NCI-H526 treated with DMSO at 0.1 percent for 48 hours (cell line): ENCODE measurements at places on chromosomes 1 and 21.

GRCh38 chr1:154716011-154716410 is 108.0 kb upstream of the ADAR start:
- DNase-seq: no peak

DNA sequence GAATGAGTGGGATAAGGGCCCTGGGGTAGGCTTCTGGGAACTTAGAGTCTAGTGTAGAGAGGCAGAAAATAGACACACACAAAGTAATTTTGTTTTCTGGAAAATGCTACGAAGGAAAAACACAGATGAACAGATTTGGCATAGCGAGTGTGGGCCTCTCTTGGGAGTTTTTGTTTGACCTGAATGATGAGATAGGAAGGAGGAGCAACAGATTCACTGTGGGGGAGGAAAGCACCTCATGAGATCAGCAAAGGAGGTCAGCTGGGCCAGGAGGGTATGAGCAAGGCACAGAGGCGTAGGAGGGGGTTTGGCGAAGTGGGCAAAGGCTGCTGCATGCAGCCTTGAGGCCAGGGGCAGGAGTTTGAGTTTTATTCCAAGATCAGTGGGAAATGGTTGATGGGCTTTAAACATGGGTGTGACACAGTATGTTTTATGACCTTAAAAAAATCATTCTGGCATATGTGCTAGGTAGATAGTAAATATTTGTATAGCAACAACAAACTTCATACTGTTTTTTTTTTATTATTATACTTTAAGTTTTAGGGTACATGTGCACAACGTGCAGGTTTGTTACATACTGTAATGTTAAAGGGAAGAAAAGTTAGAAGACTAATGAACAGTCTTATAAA is 57.9 kb downstream of the FGGY start:
- no peak for DNase-seq

GRCh38 chr1:113207019-113207418 is 134.0 kb downstream of the LRIG2 start:
- no peak for DNase-seq

DNA sequence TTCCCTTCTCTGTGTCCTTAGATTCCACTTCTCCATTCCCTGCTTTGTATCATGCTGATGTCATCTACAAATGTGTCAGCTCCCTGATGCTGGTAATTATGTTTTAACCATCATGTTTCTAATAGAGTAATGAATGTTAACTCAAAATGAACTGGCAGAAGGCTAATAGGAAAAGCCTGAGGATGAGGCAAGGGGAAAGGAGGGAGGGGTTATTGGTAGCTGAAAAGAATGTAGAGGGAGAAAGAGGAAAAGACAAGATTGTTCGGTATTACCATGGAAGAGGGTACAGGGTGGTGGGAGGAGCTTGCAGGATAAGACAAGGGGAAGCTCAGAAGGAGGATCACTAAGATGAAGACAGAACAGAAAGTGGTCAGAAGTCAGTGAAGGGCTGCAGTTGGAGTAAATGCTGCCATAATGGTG is 150.9 kb downstream of the ZC3H11B start:
- no peak for DNase-seq

- no peak for DNase-seq
These were observed 22.8 kb downstream of the TMEM50A start for GRCh38 chr1:25360596-25361581.

DNA sequence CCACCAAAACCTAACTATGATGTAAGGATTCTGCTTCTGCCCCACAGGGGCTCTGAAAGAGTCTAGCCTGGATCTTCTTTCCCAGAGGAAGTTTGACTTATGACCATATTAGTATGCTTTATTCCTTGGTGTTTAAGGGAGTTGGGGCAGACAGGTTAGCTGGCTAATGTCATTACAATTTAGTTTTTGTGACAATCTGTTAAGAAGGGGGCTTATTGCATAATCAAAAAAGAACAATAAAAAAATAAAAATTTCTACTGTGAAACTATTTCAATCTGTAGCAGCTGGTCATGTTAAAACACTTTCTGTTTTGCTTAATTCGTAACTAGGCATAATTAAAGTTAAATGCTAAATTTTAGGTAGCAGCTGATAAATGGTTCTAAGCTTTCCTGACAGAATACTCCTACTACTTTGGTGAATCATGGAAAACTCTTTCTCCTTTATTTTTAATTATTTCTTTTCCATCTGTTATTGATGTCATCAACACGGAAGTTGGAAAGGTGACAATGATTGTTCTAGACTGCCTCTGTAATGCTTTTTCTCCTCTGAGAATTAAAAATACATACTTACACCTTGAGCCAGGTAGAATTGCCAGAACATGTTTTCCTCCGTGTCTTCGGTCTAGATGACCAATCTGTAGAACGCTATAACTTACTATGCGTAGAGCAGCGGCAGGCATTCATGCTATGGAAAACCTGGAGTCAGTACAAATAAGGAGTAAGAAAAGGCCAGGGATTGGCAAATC is 18.6 kb downstream of the DYRK3 start:
- DNase-seq: no peak

DNA sequence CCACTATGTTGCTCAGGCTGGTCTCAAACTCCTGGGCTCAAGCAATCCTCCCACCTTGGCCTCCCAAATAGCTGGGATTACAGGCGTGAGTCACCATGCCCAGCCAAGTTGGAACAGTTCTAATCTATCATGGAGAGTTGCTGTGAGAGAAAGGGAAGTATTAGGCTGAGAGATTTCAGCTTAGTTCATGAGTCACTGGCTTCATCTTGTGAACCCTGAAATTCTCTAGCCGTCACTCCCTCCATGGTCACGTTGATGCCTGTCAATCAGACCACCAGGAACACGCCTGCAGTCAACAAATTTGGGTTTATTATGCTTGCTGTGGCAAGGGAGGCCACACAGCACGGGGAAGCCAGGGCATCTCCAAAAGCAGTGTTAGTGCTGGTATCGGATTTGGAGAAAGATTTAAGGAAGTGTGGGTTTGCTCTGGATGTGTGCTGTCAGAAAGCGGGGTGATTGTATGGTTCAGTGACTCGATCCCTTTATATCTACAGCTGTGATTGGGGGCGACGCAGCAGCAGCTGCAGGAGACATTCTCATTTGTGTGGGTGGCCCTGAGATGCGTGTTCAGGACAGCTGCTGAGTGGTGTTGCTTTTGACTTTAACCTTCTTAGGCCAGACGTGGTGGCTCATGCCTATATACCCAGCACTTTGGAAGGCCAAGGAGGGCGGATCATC is 18.7 kb downstream of the UQCRHL start:
- DNase-seq: no peak

DNA sequence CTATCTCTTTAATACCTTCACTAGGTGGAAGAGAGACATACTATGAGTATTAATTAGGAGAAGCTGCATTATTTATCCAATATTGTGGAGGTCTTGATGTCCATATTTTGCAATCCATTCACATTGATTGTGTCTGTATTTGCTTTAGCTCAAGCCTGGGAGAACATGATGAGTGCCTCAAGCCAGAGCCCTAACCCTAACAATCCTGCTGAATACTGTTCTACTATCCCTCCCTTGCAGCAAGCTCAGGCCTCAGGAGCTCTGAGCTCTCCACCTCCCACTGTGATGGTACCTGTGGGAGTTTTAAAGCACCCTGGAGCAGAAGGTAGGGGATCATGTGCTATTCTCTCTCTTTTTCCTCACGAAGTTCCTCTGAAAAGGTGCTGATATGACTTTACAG is 99.5 kb downstream of the CC2D1B start:
- DNase-seq: no peak

DNA sequence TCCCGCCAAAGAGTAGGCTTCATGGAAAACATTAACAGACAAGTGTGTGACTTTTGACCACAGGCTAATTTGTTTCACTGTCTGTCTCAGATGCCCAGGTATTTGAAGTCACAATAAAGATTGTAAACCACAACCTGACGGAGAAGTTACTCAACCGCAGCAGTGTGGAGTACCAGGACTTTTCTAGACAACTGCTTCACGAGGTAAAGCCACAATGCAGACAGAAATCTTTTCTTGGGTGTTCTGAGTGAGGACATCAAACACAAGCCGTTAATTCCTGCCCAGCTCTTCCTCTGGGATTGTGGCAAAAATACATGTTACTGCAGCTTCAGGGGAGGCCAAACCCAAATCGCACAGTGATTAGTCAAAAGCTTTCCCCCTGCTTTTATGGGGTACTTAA is 31.0 kb downstream of the UMODL1 start:
- no peak for DNase-seq

GRCh38 chr1:61518670-61519400 is 206.1 kb downstream of the TM2D1 start:
- no peak for DNase-seq

DNA sequence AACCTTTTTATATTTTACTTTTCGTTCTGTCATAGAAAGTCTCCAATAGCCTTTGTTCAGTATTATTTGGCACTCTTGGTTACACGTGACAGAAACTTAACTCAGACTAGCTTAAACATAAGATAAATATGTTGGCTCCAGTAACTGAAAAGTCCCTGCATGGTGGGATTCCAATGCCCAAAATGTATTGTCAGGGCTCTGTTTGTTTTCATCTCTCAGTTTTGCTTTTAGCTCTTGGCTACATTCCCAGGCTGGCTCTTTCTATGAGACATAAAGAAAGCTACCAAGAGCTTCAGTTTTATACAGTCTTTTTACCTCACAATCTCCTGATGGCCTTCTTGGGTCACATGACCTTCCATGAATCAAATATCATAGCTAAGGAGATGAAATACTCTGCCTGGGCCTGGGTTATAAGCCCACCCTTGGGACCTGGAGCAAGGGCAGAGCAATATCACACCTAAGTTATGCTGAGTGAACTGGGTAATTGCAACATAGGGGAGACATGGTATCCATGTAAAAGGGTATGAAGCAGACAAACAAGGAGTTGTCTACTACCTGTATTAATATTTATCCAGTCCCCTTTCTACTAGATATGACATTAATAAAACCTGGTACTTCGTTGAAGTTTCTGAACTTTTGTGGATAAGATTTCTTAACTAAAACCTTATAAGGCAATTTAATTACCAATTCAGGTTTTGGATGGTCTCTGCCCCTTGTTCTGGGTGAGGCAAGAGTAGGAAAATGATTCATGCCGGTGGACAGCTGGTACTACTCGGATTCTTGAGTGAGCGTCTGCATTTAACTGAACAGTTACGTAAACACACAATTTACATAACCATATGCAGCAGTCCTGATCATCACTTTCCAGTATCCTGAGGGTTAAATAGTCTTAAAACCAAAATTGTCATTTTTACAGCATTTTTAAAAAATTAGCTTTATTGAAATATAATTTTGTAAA is 442.3 kb downstream of the GPATCH2 start:
- no peak for DNase-seq

DNA sequence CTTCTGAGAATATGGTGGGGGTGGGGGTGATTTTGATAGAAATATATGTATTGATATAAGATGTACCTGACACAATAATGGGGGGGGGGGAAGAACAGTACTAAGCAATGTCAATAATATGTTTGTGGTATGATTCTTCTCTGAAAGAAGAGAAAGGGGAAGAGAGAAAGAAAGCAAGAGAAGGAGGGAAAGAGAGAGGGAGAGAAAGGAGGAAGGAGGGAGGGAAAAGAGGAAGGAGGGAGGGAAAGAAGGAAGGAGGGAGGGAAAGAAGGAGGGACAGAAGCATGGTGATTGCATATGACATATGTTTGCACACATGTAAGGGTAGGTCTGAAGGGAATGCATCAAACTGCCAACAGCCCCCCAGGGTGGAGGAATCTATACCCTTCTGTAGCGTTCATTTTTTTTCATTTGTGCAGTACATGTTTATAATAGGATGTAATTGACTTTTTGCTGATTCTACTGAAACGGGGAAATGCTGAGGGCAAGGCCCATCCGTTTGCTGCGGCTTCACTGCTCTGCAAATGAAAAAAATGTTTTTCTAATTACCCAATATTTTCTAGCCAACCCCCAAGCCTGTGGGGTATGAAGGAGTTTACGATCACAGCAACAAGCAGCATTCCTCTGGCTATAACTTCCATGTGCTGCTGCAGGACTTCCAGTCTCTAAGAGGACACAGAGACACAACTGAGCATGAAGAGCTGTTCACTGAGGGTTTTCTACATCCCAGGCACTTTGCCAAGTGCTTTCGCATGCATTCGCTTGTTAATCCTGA is 119.3 kb upstream of the ZC3H12A start:
- no peak for DNase-seq

GRCh38 chr1:212433577-212434462 is 1.1 kb downstream of the NENF start:
- DNase-seq: no peak

GRCh38 chr1:183498342-183498991 is 26.2 kb downstream of the SMG7 start:
- DNase-seq: no peak

GRCh38 chr1:13900583-13900982 is 200.6 kb downstream of the PRDM2 start:
- DNase-seq: no peak

DNA sequence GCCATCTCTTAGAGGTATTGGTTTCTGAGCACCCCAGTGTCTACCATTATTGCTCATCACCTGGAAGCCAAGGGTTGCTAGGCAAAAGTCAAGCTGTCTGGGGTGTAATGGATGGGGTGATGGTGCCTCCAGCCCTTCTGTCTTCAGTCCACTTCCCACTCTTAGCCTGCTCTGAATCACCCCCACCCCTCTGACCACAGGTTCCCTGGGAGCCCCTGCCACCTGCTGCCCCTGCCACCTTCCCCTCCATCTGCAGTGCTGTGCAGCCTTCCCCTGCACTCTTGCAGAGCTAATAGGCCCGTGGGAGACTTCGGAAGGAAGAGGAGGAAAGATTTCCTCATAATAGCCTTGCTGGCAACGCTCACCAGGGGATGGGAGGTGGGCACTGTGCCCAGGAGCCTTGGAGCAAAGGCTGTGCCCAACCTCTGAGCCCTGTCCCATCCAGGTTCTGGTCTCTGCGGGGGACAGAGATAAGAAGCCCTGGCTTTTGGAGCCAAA is 35.5 kb downstream of the CAPN2 start:
- no peak for DNase-seq

GRCh38 chr1:184002071-184002470 is 35.5 kb downstream of the COLGALT2 start:
- DNase-seq: no peak

DNA sequence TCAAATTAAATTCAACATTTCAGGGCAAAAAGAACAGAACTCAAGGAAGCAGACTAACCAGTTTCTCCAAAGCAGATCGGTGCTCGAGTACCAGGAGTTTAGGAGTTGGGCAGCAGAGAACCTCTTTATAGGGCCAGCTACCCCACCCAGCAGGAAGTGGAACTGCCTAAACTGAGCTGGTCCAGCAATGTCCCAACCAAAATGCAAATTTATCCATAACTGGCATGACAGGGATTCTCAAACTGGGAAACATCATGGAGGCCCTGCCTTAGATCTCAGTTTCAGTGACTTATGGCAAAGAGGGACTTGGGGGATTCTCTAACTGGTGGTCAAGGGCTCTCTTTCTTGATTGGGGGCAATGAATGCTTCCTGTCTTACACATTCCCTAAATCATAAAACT is at the start of gene SPRR2B:
Gene SPRR2B, minus strand, starts transcription at position 101 of the 400 bp plus-strand sequence. CDS start 772 bp downstream, outside the sequence.
- DNase-seq: no peak

GRCh38 chr1:47181095-47181954 is 8.5 kb downstream of the PDZK1IP1 start:
- no peak for DNase-seq

GRCh38 chr1:11740258-11741192 is 4.6 kb downstream of the AGTRAP start:
- no peak for DNase-seq
